NK-92 treated with Interleukin-12 subunit alpha and Interleukin-12 subunit beta, amount 100 ng/mL, for 24 hours (cell line): ENCODE measurements at places on chromosomes 4 and X.

GRCh38 chr4:2762048-2762447, 5.9 kb upstream of the TNIP2 start:
- no peak for DNase-seq

- DNase-seq: no peak
Measured at GRCh38 chr4:137644201-137644600, 111.9 kb upstream of the PCDH18 start.

DNA sequence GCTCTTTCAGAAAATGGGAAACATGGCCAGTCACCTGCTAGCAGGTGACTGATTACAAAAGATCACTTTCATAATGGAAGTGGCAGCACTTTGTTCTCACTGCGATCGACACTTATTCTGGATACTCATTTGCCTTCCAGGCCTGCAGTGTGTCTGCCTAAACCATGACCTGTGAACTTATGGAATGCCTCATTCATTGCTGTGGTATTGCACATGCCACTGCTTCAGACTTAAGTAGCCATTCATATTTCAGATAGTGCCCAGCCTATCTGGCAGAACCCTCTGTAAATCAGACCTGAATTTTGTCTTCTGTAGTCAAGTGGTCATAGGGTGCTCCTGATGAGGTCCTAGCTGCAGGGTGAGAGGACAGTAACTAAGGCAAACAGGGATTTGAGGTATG, 23.3 kb upstream of the MGST2 start:
- DNase-seq: no peak

DNA sequence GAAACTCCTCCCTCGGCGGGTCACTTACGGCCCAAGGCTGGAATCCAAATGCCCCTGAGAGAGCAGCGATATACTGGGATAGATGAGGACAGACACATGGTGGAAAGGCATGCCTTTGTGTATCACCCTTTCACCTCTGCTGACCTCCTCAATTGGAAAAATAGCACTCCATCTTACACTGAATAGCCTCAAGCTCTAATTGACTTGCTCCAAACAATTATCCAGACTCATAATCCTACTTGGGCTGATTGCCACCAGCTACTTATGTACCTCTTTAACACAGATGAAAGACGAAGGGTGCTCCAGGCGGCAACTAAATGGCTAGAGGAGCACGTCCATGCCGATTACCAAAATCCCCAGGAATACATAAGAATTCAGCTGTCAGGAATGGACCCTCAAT, 1142.2 kb downstream of the ARAP2 start:
- no peak for DNase-seq

DNA sequence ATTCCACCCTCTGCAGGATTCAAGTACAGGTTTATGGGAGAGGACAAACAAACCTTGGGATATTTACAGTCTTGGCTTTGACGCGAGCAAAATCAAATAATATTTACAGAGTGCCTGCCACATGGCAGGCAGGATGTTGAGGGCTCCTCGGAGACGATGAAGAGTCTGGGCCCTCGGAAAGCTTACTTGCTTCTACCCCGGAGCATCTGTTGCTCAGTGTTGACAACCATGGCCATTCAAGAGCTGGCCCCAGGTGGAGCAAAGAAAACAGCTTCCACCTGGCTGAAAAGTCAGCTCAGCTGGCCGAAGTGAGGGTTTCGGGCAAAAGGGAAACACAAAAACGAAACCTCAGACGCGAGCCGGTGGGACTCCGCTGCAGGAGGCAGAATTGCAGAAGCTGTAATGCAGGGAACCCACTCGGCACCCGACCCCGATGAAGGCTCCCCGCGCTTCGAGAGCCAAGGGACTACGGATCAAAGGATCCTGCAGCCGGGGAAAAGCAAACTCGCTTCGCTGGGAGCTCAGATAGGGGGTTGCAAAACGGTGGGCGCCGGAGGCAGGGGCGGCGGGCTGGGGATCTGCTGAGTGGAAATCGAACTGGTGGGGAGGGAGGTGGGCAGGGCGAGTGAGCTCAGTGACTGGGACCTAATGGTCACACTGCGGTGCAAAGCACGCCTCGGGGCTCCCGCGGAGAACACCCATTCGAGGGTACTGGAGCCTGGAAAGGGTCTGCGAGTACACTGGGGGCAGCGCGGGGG, 805 bp downstream of the ATP8A1 start:
- peak; percentile 62 for DNase-seq

DNA sequence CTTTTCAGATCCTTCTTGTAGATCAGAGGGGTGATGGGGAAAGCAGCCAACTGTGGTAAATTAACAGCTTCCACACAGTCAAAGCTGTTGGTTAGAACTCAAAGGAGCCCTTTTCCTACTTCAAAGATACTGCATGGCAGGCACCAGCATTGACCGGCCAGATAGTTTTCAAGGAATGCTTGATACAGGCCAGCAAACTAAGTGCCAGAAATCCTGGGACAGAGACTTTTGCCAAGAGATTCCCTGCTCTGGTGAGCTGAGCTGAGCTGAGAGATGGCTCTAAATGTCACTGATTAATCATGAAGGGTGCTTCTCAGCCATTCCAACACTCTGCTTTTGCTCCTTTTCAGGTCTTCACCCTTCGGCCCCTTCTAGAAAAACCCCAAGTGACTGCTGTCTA, 131.6 kb upstream of the MED14 start:
- DNase-seq: no peak

GRCh38 chr4:153939570-153939969, 150.7 kb upstream of the SFRP2 start:
- no peak for DNase-seq

DNA sequence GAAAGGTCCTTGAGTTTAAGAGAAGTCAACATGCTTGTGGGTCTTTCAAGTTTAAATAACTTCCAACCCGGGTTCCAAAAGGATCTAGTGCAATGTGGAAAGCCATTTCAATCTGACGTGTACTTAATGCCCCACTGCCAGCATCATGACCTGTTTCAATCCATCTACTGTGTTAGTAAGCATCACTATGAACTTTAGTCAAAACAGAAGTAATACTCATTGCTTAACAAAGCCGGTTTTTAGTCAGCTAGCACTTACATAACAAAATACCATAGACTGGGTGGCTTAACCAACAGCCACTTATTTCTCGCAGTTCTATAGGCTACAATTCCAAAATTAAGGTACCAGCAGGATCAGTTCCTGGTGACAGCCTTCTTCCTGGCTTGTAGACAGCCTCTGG, 677.5 kb downstream of the DMD start:
- DNase-seq: no peak

DNA sequence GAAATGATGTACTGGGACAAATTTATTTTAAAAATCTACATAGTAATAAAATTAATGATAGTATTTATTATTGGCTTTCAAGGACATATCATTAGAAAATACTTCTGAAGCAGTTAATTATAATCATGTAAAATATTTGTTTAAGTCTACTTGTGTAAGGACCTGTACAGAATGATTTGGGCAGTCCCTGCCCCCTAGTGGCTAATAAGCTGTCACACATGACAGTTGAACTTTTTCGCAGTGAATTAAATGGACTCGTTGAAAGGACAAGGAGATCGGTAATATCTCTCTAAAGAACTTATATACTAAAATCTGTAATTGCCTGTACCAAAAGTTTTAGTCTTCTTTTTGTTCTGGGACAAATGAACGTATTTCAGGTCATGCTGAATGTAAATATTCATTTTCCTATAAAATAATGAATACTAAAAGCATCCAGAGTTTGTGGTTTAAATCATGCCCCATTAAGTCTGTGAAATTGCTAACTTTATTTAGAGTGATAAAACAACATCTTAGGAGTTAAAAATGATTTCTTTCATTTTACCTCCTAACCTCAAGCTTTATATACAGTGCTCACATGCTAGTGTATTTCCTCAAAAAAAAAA, 13.6 kb downstream of the EXOC1 start:
- DNase-seq: no peak

DNA sequence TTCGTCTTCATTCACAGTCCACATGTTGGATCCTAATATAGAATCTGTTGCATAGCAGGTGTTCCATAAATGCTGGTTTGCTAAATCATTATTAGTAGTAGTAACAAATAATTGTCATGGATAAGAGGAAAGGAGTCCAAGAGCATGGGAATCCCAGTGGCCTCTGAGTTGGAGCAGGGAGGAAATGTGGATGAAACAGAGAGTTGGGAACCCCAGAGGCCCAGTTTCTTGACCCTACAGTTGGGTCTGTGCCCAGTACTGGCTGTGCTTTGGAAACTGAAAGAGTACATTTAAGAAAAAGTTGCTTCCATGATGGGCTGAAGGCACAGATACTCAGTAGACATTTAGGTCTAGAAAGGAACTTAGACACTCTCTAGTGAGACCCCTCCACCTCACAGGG, 149.4 kb upstream of the PSAPL1 start:
- no peak for DNase-seq

- DNase-seq: peak; percentile 1
Measured at GRCh38 chr4:151276787-151277562, at the start of gene PRSS48. TSS of gene PRSS48 (plus strand) at chr4:151277161. CDS start at chr4:151277173, 12 bp downstream.
